ENCODE measurements at places on chromosomes 6 and 20.

DNA sequence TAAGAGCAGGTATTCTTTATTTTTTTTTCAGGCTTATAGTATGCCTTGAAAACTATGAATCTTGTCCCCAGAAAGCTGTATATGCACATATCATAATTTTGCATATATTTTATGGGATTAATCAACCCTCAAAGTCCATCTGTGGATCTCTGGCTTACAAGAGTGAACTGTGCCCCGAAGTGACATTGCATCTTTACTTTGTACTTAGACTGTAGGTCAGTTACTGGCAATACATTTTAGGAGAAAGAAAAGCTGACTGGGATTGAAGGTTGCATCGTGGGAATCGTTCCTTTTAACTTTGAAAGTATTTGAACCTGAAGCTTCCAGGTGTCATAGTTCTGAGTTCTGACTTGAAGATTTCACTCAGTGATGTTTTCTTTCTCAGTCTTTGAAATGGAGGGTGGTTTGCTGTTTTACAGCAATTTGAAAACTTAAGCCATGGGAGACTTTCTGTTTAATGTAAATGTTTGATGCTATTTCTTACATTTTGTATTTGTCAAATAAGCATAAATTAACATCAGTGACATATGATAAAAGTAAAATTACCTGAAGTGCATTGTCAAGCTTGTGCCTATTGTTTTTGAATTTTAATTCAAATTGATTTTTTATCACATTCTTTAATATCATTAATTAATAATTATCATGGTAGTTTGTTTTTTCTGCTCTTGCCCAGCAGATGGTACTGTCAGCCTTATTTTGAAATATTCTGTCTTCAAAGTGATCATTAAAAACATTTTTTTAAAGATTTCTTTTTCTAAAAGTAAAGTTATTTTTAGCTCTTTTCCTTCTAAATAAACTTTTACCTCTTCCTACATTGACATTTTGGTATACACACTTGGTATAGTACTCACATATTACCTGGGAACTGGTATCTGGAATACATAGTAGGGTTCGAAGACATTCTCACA is 29.0 kb downstream of the L3MBTL3 start:
- DNase-seq = no peak

DNA sequence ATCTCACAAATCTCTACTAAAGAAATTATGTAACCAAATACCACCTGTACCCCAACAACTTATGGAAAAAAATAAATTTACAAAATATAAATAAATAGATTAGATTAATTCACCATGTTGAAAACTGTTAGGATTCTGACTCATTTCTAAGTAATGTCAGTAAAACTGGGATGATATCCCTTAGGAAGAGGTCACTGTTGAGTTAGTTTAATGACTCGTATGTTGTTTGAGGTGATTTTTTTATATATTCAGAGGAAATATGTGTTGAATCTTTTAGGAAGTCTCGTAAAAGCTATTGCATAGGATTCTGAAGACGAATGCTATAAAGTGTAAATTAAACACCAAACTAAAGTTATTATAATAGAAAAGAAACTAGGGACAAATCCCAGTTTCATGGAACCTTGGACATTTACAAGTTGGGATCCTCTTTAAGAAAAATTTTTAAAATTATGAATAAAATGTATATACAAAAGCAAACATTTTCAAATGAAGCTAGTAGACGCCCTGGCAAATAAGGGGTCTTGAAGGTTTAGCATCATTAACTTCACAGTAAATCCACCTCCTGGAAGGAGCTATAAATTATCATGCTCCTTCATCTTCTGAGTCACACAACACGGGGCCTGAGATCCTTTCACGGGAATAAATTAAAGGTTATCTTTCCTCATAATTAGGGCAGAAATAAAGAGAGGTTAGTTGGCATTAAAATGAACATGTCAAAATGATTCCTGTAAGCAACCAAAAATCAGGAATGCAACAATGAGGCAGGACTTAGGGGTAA is 37.0 kb upstream of the POU3F2 start:
- DNase-seq = no peak

DNA sequence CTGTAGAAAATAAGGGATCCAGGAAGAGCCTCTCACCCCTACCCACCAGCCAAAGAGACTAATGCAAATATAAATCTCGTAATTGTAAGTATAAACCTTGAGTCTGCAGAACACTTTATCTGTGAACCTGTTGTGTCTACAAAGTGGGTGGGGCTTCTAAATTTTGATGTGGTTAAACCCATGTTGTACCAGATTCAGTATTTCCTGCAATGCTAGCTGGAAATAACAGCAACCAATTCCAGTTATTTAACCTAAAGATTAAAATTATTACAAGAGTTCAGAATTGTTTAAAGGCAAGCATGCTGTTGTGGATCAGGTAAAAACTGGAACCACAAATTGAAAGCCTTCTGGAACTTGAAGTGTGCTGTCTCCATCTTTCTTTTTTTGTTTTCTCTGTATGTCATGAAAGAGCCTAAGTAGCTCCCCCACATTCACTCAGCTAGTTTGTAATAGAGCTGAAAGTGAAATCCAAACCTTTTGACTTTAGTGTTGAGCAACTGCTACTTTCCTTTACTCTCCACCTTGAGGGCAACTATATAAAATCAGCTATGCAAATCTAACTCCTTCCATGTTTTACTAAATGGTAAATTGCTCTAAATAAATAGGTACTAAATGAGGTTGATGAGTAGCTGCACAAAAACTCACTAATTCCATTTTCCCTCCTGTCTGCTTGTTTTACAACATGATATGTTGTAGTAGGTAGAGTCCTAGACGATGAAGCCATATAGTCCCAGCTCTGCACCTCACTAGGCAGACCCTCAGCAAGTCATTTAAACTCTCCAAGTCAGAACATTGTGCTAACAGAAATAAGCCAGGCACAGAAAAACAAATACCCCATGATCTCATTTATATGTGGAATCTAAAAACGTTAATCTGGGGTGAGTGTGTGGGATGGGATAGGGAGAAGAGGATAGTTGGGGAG is 17.9 kb upstream of the THEMIS start:
- DNase-seq = peak; percentile 66

- DNase-seq = no peak
Observed at GRCh38 chr6:37477656-37478435, 21.8 kb downstream of the CCDC167 start.

DNA sequence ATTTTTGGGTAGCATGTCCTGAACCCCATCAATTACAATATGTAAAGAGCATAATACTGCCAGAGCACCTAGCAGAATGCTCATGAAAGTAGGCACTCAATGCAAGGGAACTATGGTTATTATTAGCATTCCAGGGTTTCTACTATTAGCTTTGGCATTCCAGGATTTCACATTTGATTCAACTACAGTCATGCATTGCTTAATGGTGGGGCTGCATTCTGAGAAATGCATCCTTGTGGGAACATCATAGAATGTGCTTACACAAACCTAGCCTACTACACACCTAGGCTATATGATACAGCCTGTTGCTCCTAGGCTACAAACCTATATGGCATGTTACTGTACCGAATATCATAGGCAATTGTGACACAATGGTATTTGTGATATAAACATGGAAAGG is 247.8 kb downstream of the CD83 start:
- no peak for DNase-seq

- no peak for DNase-seq
Observed at GRCh38 chr6:18329776-18330175, 57.4 kb upstream of the RNF144B start.

GRCh38 chr6:17741507-17741906 is 34.8 kb upstream of the NUP153 start:
- no peak for DNase-seq

DNA sequence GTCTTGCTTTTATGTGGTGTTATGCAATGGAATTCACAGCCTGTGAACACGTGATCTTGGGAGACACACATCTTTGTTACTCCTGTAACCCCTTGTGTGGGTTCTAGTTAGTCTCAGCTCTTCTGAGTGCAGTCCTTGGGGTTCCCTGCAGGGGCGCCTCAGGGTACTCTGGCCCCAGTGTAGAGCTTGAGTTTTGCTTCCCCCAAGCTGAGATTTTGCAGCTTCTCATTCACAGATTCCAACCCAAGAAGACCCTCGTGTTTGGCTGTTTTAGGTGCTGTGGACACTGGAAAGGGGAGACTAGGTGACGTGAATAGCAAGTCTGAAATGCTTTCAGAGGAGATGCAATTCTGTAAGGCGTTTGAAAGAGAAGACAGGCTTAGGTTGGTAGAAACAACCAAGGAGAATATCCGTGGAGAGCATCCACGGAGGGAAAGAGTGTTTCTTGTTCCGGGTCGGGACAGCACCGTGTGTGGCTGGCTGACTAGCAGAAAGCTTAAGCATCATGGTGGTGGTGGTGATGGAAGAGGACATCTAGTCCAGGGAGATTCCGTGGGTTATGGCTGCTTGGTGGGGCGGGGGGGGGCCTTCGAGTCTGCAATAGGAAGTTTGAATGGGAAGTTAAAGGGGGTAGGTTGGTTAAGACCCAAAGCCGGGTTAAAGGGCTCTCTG is 30.1 kb downstream of the DUSP22 start:
- DNase-seq = no peak

DNA sequence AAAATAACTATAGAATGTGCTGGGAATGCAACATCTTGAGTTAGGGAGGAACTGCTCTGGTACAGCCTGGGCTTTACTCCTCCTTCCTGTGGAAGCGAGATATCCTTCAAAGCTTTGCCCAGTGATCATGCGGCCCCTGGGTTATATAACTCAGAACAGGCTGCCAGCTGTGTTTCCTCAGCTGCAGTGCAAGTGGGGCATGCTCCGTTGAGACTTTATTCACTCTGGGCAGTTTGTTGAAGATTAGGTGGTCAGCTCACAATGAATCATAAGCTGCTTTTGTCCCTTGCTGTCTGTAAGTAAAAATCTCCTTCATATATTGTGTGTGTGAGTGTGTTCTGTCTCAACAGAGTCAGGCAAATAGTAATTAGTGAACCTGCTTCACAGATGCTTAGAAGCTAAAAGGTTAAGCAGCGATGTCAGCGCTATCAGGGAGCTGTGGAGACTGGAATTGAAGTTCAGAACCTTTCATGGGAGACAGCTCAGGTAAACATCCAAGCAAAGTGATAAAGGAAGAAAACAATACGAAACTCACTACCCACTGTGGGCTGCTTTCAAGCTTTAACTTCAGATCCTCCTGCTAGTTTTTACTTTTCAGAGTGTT is 688.4 kb downstream of the HTR1B start:
- no peak for DNase-seq

DNA sequence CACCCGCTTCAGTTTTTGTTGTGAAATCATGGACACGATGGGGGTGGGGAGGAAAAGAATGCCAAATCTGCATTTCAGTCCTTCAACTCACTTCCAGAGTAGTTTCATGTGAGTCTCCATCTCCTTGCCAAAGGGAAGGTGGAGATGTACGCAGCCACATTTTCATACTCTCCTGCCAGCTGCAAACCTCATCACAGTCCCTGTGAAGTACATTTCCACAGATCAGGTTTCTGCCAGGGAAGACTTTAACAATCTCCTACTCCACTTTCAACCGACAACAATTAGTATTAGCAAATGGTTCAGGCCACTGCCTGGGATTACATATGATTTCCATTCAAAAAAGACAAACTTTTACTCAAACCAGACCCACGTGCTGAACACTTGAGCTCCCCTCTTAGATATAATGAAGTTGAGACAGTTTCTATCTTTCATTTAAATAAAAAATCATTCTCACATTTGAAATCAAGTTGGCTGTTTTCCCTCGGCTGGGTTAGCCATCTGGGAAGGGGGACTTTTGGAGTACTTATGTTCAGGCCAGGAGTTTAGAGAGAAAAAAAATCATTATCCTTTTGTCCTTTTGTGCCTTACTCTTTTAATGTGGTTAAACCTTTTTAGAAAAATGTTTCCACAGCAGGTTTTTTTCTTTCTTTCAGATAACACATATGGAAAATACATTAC is 51.0 kb upstream of the CEP162 start:
- DNase-seq = no peak

GRCh38 chr20:54622333-54623295 is 147.2 kb downstream of the DOK5 start:
- no peak for DNase-seq

DNA sequence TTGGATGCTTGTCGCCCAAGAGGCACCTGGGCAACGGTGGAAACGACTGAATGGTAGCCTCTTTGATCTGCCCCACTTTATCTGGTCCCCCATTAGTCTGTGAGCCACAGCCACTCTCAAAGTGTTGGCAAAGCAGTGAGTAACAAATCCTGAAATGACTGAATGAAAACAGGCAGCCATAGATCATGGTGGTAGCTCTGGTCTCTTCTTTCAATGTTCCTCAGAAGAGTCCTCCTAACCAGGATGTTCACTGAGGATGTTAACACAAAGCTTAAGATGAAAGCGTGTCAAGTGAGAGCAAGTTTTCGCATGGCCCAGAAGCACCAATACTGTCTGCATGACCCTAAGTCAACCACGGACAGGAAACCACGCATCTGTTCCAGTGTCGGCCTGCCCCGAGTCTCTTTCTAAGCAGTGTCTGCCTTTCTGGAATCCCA is 107.3 kb downstream of the IRF4 start:
- peak; percentile 43 for DNase-seq

DNA sequence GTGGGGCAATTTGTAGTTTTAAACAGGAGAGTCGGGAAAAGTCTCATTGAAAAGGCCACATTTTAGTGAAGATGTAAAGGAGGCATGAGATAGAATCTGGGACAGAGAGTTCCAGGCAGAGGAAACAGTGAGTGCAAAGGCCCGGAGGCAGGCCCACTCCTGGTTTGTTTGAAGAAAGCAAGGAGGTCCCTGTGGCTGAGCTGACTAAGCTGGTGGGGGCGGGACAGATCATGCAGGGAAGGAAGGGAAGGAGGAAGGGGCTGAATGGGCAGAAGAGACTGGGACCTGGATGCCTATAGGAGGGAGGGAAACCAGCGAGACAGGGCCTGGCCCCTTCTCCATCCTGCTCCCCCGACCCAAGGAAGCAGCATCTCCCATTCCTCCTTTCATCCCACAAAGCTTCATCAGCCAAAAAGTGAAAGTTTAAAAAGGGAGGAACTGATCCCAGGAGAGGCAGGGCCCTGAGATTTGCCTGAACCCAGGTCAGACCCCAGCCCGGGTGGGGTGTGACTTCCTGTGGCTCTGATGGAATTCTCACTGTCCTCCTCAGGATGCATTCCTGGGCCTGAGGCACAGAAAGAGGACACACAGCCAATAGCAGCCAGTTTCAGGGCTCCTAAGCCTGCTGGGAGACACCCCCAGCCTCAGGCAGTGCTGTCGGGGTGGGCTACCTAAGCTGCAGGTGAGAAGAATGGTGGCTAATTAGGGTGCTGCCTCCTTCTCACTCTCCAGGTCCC is 54.2 kb upstream of the SIRPA start:
- DNase-seq = no peak

DNA sequence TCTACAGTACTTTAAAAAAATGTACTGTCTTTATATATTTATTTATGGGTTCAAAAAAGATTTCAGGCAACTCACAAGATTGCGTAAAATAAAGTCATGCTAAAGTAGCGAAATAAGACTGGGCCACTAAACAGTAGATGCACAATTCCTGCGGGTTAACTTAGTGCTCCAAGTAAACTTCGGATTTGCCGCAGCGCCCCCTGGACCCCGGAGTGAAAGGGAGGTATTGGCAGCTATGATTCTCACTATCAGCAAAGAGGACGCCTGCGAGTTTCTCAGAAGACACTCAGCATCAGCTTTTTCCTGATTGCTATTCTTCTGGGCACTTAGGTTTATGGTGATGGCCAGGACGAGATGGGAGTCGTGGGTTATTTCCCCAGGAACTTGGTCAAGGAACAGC is 1.4 kb downstream of the OTOR start:
- no peak for DNase-seq

Data from CD4-positive, alpha-beta T cell treated with Interleukin-12 subunit alpha and Interleukin-12 subunit beta, for 1 hour (primary cell).